GM23338 (cell line): ENCODE measurements at places on chromosomes 13 and 19. TPM values are rescaled to one million over a fixed set of nuclear protein-coding genes. Genes with fewer than 3 reads are reported as not detected.

GRCh38 chr13:112704308-112705145 lies 14.7 kb downstream of the ATP11A start:
- DNase-seq: no peak
- no peaks in the 10 kb centered on the region for H3K36me3 ChIP-seq
- no peak overlapping the region for H3K4me3 ChIP-seq
- H3K27me3 ChIP-seq: no peaks in the 10 kb centered on the region
- H3K27ac ChIP-seq: peak overlapping the region; percentile 81

DNA sequence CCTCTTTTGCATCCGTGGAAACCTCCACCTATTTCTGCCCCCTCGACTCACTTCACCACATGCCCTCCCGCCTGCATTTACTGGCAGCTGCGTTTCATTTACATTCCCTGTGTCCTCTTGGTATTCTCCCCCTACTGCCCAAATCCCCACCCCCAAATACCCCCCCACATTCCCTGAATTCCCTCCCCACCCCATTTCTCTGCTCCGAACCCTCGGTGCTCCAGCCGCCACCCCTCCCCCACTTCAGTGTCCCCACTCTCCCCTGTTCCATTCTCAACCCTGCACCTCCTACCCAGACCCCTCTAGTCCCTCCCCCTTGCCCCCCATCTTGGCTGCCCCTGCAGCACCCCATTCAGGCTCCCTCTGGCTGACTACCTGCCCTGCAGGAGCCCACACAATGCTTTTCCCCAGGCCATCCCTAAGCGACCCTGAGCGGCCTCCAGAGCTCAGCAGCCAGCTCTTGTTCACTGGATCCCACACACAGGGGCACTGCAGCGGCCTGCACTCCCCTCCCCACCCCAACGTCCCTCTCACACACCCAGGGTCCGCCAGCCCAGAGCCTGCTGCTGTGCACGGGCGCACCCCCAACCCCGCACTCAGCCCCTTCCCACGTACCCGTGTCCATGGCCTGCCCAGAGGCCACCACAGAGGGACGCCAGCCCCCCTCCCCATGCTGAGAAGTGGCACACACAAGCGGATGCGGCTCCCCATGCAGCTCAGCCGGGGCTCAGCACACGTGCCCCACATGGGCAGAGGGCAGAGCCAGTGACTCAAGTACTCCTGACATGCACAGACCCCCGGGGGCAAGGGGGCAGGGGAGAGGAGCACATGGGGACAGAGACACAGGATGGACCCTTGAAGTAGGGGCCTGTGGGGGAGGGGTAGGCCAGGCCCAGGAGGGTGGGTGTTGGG lies 26.3 kb downstream of the SHANK1 start:
- peak overlapping the region; percentile 57 for H3K4me3 ChIP-seq
- DNase-seq: peak; percentile 74
- peaks cover 91% of the 10 kb centered on the region for H3K27me3 ChIP-seq
- H3K4me1 ChIP-seq: peaks cover 8% of the 10 kb centered on the region; the same call in 1 of the 2 replicates
- no peak overlapping the region for H3K27ac ChIP-seq

- H3K27ac ChIP-seq: peak overlapping the region; percentile 30; the same call in 1 of the 2 replicates
- no peak overlapping the region for H3K4me3 ChIP-seq
- peaks cover 19% of the 10 kb centered on the region for H3K4me1 ChIP-seq
- H3K27me3 ChIP-seq: no peaks in the 10 kb centered on the region
- DNase-seq: no peak
These were observed 7.4 kb upstream of the ZDHHC20 start for GRCh38 chr13:21466527-21466926.

GRCh38 chr13:76000131-76000530 lies 364.0 kb downstream of the LMO7 start:
- H3K27me3 ChIP-seq: no peaks in the 10 kb centered on the region
- no peak overlapping the region for H3K4me3 ChIP-seq
- DNase-seq: no peak
- H3K4me1 ChIP-seq: no peaks in the 10 kb centered on the region

GRCh38 chr13:31929031-31929770 lies 102.4 kb upstream of the FRY start:
- peaks cover 16% of the 10 kb centered on the region for H3K4me1 ChIP-seq
- no peak overlapping the region for H3K4me3 ChIP-seq
- H3K27ac ChIP-seq: no peak overlapping the region
- no peak for DNase-seq
- H3K36me3 ChIP-seq: no peaks in the 10 kb centered on the region

- no peak overlapping the region for H3K27ac ChIP-seq
- no peaks in the 10 kb centered on the region for H3K36me3 ChIP-seq
- no peak for DNase-seq
- H3K4me1 ChIP-seq: no peaks in the 10 kb centered on the region
These were observed 154.2 kb upstream of the MYO16 start for GRCh38 chr13:108475181-108475580.

DNA sequence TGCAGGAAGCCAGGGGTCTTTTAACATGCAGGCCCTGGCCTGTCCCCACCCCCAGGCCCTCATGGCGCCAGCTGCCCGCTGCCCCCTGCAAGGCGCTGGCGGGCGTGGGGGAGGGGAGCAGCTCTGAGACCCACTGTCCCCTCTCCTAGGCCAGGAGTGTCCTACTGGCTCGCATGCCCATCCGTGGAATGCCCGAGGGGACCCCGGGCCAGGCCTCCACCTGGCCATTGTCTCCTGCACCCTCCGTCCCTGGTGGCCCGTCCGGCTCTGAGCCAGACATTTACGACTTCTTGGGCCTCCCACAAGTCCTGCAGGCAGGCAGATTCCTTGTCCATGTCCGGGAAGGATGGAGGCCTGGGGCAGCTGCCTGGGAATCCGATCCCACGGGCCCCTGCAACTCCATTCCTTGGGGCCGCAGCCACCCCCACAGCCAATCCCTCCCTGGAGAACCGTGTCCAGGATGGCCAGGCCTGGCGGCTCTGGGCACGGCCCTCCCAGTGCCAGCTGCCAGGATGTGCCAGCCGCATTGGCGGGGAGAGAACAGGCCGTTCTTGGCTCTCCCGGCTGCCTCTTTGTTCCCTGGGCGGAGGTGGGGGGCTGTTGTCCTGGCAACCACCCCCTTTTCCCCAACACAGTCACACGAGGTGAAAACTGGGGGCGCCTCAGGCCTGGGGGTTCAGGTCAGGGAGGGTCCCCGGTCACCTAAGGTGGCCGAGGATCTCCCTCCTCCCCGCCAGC lies 10.5 kb upstream of the PLIN3 start:
- H3K36me3 ChIP-seq: no peaks in the 10 kb centered on the region
- no peak overlapping the region for H3K27ac ChIP-seq
- no peak overlapping the region for H3K4me3 ChIP-seq
- peaks cover 17% of the 10 kb centered on the region; the same call in 1 of the 2 replicates for H3K4me1 ChIP-seq
- H3K27me3 ChIP-seq: no peaks in the 10 kb centered on the region

DNA sequence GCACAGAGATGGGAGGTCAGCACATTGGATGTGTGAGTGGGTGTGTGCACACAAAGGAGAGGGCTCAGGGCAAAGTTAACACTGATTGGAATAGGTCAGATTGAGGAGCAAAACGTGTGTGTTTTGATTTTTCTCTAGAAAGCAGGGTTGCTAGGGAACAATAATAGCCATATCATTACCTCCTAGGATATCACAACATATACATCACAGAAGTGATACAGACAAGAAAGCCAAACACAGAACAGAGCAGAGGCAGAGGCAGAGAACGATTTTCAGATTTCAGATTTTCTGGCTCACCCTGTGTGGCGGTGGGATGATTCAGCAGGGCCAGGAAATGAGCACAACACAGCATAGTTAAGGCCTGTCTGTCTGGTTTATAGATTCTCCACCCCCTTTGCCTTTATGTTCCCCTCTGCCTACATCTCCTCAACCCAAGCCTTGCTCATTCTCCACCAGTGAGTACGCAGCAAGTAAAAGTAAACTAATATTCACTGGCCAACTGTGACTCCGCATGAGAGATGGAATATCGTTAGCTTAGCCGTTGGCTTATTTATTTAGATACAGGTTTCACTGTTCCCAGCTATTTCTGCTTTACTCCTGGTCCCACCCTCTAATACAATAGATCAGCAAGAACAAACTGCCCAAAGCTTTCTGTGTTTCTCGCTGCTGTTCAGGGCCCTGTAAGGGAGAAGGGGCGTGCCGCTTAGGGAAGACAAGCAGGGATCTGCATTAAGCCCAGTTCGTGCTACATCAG lies 182.7 kb upstream of the TSC22D1 start:
- H3K36me3 ChIP-seq: no peaks in the 10 kb centered on the region
- no peak overlapping the region for H3K27ac ChIP-seq
- H3K4me1 ChIP-seq: no peaks in the 10 kb centered on the region
- no peak for DNase-seq
- no peak overlapping the region for H3K4me3 ChIP-seq

DNA sequence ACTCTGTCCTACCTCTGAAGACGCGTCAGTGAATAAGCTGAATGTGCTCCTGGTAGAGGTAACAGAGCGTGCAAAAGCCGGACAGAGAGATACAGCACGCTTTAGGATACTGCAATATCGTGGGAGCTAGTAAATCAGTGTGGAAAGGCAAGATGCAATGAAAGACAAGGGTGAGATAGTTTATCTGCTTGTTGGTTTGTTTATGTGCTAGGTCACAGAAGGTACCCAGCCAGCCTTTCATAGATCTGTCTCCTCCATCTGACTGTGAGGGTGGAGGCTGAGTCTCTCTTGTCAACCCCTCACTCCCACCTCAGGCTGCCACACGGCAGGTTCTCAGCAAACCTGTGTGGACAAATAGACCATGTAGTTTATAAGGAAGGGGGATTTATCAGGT lies 904 bp upstream of the GIPC1 start:
- no peaks in the 10 kb centered on the region; the same call in 1 of the 2 replicates for H3K36me3 ChIP-seq
- no peak overlapping the region for H3K27ac ChIP-seq
- no peak for DNase-seq
- H3K4me3 ChIP-seq: peak overlapping the region; percentile 44; the same call in 1 of the 2 replicates
- H3K4me1 ChIP-seq: no peaks in the 10 kb centered on the region; the same call in 1 of the 2 replicates

- no peaks in the 10 kb centered on the region for H3K36me3 ChIP-seq
- H3K27me3 ChIP-seq: no peaks in the 10 kb centered on the region
- DNase-seq: peak; percentile 88
- peaks cover 35% of the 10 kb centered on the region for H3K4me1 ChIP-seq
- peak overlapping the region; percentile 74 for H3K27ac ChIP-seq
These were observed 33.2 kb upstream of the MEDAG start for GRCh38 chr13:30872685-30873461.

GRCh38 chr19:13277104-13277809 lies 127.0 kb downstream of the IER2 start:
- H3K27ac ChIP-seq: no peak overlapping the region
- no peaks in the 10 kb centered on the region for H3K36me3 ChIP-seq

- no peaks in the 10 kb centered on the region for H3K27me3 ChIP-seq
- H3K4me3 ChIP-seq: no peak overlapping the region
- H3K27ac ChIP-seq: no peak overlapping the region
- DNase-seq: peak; percentile 57
- no peaks in the 10 kb centered on the region for H3K36me3 ChIP-seq
These were observed 835.9 kb downstream of the UQCRFS1 start for GRCh38 chr19:28377077-28377476.

GRCh38 chr19:35641515-35642151 lies at the start of gene ETV2:
ETV2 (plus strand) TSS chr19:35641745; CDS start chr19:35642461, 716 bp downstream.
- DNase-seq: peak; percentile 79
- no peak within 1 kb of the TSS; the same call in 1 of the 2 replicates for H3K27ac ChIP-seq
- H3K4me3 ChIP-seq: peak within 1 kb of the TSS; percentile 78
- H3K4me1 ChIP-seq: peaks cover 29% of the 10 kb centered on the region

- no peak for DNase-seq
- H3K27me3 ChIP-seq: peaks cover 29% of the 10 kb centered on the region
- H3K4me1 ChIP-seq: peaks cover 34% of the 10 kb centered on the region
- H3K27ac ChIP-seq: no peak overlapping the region
These were observed 1.5 kb downstream of the TMEM238 start for GRCh38 chr19:55382522-55383054.

- H3K27me3 ChIP-seq: no peaks in the 10 kb centered on the region
- no peak overlapping the region for H3K27ac ChIP-seq
- no peaks in the 10 kb centered on the region for H3K36me3 ChIP-seq
- no peak for DNase-seq
- no peak overlapping the region for H3K4me3 ChIP-seq
These were observed 54.5 kb downstream of the NUFIP1 start for GRCh38 chr13:44934724-44935123.

- DNase-seq: no peak
- H3K27ac ChIP-seq: no peak overlapping the region
- no peaks in the 10 kb centered on the region for H3K27me3 ChIP-seq
- H3K4me3 ChIP-seq: no peak overlapping the region
These were observed 112.3 kb downstream of the GPC6 start for GRCh38 chr13:93338906-93339305.

DNA sequence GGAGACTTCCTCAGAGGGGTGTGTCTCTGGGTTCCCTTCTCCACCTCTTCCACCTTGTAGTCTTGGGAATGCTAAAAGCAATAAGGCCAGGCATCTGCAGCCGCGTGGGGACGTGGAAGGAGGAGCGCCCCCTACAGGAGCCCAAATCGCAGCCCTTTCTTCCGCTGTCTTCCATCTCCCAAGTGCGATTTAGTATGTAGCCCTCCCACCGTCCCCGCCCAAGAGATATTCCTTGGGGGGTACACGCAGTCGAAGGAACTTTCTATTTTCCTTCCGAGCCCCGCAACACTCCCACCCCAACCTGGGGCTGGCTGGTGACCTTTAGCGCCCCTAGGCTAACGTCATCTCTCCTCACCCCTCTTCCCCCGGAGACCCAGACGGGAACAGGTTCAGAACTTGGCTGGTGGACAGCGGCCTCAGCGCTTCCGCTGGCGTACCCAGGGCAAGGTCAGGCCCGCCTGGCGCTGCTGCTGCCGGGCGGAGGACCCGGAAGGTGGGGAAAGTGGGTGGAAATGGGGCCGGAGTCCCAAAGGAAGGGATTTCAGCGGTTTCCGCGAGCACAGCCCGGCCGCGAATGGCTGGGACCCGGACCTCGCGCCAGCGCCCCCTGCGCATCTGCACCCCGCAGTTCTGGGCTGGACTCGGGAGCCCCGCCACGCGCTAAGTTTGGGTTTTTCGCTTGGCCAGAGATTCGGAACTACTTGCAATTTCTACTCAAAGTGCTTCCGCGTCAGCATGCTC lies 2.1 kb upstream of the PCDH8 start:
- H3K36me3 ChIP-seq: no peaks in the 10 kb centered on the region
- DNase-seq: peak; percentile 96
- peaks cover 39% of the 10 kb centered on the region for H3K4me1 ChIP-seq
- H3K4me3 ChIP-seq: peak overlapping the region; percentile 91
- peaks cover 56% of the 10 kb centered on the region for H3K27me3 ChIP-seq

The CALR3 gene
- total RNA-seq: 0.66 TPM in 1 of 2 replicates, not detected in the other

The C5AR1 gene
- 0.58 TPM in 1 of 2 replicates, not detected in the other for total RNA-seq

The KIR2DL4 gene
- not detected in 2 replicates for total RNA-seq

The MISP gene
- 0.23 and 0.28 TPM in 2 replicates for total RNA-seq
